ENCODE measurements at places on chromosomes 4 and X. TPM values are rescaled to one million over a fixed set of nuclear protein-coding genes. Genes with fewer than 3 reads are reported as not detected.

TENM3 gene
- total RNA-seq = 46.9 TPM

CD38 gene
- total RNA-seq = 1.0 TPM

MSX1 gene
- total RNA-seq = 0.31 TPM

SNCA gene
- 210 TPM for total RNA-seq

DGKK gene
- not detected for total RNA-seq

PFKFB1 gene
- total RNA-seq = under 0.01 TPM

GBA3 gene
- total RNA-seq = not detected

MAGED2 gene
- total RNA-seq = 165 TPM

SLC6A14 gene
- not detected for total RNA-seq

HGFAC gene
- total RNA-seq = not detected

MAP9 gene
- total RNA-seq = 12.0 TPM

ARSJ gene
- 1.7 TPM for total RNA-seq

NKAP gene
- total RNA-seq = 4.4 TPM

FATE1 gene
- total RNA-seq = not detected

CASP6 gene
- total RNA-seq = 24.1 TPM

RAB33B gene
- total RNA-seq = 5.2 TPM

PLP1 gene
- total RNA-seq = 300 TPM

ZXDA gene
- 3.8 TPM for total RNA-seq

FHDC1 gene
- 11.6 TPM for total RNA-seq

AREG gene
- total RNA-seq = 0.36 TPM

ARSH gene
- not detected for total RNA-seq

SPATA4 gene
- total RNA-seq = not detected

Data from melanocyte of skin (primary cell).